ENCODE measurements at places on chromosomes 12 and 14.

DNA sequence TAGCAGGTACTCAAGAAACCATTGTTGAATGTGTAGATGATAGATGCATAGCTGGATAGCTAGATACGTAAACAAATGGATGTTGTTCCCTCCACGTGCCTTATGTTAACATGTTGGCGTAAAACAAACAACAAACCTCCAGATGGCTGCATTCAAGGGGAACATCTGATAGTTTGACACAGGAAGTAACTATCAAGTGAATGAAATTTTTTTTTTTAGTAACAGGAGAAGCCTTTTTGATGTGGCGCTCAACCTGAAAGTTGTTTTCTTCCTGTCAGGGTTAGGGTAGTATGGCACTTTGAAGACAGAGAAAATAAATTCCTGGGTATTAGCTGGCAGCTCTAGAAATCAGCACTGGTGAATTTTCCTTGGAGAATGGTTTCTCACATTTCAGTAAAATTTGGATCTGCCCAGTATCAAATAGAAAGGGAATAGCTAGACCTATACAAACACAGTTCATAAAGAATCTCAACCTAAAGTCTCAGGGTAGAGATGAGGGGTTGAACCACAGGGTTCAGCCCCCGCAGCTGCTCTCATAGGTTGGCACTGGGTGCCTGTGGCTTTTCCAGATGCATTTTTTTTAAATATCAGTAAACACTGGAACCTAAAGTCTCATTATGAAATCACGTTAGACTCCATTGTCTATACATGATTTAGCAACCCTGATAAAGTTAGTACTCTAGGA is 18.8 kb upstream of the RAP1B start:
- DNase-seq = no peak

GRCh38 chr14:73393375-73393774 is 65.0 kb downstream of the NUMB start:
- DNase-seq = no peak

DNA sequence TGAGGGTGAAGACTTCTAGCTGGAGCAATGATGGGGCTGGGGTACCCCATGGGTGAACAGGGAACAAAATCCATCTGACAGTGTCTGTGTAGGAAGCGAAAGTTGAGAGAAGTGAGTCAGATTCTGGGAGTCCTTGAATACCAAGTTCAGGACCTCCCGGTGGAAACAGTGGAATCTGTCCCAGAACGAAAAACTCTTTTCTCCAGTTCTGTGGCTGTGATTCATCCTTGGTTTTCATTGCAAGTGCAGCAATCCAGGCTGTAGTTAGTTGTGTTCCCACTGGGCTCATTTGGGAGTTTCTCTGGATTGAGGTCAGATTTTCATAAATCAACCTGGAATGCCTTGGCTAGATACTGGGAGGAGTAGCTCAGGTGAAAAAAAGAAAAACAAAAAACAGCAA is 120.7 kb downstream of the C12orf75 start:
- peak; percentile 71 for DNase-seq

GRCh38 chr12:82954572-82954971 is 267.9 kb downstream of the TMTC2 start:
- DNase-seq = no peak

GRCh38 chr14:33062476-33062875 is 123.8 kb downstream of the NPAS3 start:
- DNase-seq = no peak

All from fibroblast of the aortic adventitia (primary cell).